ENCODE measurements at places on chromosomes 16 and 17.

- no peak for DNase-seq
These were observed 2.0 kb downstream of the RNF40 start for GRCh38 chr16:30764086-30764485.

DNA sequence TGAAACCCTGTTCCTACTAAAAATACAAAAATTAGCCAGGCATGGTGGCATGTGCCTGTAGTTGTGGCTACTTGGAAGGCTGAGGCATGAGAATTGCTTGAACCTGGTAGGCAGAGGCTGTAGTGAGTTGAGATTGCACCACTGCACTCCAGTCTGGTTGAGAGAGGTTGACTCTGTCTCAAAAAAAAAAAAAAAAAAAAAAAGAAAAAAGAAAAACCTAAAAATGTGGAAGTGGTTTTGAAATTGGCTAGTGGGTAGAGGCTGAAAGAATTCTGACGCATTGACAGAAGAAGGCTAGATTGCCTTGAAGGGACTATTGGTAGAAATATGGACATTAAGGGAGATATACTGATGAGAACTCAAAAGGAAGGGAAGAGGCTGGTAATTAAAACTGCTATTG is 33.6 kb upstream of the CPPED1 start:
- DNase-seq: no peak

GRCh38 chr17:72511242-72511641 is 390.4 kb downstream of the SOX9 start:
- no peak for DNase-seq

GRCh38 chr17:3693829-3694231 is 2.1 kb downstream of the P2RX5 start:
- no peak for DNase-seq

DNA sequence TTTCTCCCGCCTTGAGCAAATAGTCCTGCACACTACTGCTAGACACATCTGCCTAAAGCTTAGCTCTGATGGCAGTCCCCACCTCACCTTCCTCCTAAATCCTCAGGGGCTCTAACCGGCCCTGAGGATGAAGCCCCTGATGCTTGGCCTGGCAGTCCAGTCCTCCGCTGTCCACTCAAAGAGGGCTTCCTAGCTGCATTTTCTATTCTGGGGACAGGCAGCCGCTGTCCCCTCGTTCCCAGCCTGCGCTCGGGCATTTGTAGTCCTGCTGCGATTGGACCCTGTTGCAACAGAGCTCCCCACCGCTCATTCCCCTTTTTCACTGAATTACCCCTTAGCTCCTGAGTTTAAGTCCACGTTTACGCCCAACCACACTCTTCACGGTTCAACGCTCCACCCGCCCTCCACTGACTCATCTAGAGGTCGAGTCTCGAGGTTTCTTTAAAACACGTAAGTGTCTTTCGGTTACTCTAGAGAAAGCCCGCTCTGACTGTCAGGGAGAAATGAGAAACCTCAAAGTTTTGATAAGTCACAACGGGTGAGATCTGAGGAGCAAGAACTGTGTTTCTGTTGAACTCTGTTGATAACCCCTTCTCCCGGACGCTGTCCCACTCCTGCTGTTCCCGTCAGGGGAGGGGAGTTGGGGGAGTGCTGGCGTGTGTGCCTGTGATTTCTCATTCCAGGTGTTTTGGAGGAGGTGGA is 4.5 kb downstream of the CCR7 start:
- DNase-seq: no peak

DNA sequence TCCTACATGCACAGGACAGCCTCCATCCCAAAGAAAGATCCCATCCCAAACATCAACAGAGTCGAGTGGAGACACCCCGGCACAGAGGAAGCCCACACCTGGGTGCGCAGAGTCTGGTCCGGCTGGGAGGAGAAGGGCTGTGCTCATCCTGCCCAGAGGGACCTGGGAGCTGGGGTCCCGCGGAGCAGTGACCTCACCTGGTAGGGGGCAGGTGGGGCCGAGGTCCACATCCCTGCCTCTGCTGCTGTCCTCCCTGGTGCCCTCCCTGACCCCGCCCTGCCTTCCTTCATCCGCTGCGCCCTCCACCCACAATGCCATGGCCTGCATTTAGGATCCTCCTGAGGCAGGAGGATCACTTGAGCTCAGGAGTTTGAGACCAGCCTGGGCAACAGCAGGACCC is 2.9 kb downstream of the C16orf90 start:
- DNase-seq: no peak

DNA sequence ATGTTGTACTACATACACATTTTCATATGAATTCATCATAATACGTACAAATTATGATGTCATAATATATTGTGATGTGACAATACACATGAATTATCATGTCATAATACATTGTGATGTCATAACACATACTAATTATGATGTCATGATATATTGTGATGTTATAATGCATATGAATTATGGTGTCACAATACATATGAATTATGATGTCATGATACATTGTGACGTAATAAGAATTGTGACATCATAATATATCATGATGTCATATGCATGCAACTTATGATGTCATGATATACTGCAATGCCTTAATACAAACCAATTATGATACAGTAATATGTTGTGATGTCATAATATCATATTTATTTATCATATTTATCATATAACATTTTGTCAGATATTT is 2074.3 kb downstream of the TP53TG3F start:
- DNase-seq: no peak

DNA sequence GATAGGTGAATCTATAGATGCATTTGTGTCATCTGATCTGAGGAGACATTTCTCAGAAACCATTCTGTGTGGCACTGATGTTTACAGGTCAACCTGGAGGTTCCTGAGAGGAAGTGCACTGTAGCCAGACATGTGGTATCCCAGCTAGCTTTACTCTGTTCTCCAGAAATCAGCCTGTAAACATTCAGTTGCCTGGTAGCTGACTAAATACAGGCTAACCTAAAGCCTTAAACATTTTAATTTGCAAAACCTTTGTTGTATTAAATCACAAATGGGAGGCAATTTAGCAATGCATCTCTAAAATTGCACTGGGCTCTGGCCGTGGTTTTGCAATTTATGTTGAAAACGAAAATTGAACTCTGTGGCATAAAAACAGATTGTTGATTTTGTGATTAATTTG is 207.6 kb downstream of the FTO start:
- no peak for DNase-seq

- DNase-seq: no peak
These were observed 253.2 kb upstream of the IRX5 start for GRCh38 chr16:54677308-54677950.

DNA sequence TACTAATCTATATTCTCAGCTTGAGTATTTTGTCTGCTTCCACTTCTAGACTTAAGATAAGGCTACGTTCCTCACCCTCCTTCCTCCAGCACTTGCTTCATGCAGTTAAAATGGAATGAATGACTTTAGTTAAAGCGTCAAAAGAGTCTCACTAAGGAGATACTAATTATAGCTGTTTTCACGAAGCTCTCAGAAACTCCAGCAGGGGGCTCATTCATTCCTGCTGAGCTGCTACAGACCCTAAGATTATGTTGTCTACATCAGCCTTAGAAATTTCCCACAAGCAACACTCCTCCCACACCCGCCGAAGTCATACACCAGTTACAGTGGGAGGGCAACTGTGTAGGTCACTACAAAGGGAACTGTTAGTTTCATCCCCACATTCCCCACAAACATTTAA is 57.0 kb upstream of the KIFC3 start:
- DNase-seq: no peak

DNA sequence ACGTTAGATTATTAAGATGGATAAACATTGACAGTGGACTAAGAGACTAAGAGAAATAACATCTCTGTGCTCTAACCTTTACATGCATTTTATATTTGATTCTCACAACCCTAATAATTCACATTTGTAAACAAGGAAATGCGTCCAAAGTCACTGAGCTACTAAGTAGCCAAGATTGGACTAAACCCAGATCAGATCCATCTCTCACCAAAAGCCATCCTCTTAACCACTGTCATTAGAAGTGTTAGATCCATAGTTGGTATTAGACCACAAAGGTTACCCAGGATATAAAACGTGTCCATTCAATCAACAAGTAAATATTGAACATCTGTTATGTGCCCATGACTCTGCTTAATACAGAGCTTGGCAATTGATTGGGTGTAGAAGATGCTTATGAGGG is 5.2 kb downstream of the HSD17B2 start:
- no peak for DNase-seq

DNA sequence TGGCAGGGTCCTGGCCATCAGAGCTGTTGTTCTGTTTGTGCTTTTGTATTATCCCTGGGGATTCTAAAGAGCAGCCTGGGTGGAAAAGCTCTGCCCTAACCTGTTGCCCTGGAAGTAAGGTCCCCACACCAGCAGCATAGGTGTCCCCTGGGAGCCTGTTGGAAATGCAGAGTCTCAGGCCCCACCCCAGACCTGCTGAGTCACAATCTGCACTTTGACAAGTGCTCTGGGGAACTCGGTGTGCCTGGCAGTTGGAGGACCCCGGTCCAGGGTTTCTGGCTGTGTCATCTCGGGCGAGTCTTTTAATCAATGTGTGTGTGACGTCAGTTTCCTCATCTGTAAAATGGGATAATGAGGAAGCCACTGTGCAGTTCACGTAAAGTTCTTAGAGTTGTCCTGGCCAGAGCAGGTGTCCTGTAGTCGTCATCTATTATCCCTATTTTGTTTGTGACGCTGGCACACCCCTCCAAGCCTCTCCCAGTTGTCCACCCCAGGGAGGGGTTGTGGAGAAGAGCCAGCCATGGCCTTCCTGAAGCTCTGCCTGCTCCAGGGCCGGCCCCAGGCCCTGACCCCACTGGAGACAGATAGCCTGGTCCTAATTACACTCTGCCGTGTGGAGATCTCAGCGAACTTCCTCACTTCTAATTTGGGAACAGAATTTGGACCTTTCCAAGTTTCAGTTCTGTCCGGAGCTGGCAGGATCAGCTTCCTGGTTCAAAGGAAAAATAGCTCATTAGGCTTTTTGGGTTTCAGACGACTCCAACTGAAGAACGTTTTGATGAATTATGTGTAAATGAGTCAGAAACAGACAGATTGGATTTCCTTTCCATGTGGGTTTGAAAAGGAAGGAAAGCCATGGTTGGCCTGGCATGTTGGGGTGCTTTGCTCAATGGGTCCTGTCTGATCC is 295.7 kb upstream of the FOXF1 start:
- no peak for DNase-seq

DNA sequence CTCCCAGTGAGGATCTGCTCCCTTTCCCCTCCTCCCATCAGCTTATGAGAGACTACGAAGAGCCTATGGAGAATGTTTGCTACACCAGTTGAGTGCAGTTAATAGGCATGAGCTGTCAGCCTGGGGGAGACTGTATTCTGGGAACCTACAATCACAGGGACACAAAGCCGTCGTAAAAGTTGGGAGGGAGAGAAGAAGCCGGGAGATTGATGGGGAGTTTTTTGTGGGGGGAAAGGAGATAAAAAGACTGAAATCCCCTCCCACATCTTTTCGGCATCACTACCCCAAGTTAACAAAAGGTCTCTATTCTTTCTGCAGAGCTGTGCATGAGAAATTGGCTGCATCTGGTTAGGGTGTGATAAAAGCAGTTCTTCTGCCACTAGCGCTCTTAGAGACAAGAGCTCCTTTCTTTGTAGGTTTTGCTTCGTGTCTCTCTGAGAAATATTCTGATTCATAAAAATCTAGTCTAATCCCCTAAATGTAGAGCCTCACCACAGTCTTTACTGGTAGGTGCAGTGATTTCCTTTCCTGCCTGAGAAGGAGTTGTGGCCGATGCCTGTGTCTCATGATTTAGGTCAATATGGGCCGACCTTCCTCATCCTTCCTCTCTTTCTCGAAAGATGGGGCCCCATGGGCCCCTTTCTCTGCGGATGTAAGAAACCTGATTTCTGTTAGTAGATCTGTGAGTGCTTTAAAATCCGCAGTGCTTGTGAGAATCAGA is 77.4 kb downstream of the BPTF start:
- no peak for DNase-seq

DNA sequence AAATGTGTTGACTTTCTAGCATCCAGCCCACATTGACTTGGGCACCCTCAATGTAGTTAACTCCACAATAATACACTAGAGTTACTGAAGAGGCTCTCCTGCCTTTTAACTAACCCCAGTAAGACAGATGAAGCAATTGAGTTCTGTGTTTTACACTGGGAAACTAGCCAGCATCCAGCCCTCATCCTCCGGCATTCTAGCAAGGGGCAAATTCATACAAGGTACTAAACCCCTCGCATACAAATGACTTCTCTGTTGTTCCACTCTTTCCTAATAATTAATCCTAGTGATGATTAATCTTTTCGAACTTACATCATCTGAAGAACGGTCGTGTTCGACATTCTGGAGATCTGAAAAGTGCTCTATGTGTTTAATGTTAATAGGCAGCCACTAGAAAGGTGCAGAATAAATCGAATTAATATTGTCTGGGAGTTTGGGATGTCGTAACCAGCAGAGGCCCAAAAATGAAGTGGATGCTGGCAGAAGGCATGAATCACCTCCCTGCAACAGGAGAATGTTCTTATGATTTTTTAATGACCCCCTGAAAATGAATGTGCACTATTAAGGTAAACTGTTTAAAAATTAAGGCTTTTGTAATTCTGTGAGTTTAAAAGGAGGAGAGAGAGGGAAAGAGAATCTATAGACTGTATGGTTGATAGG is 249.4 kb downstream of the SNX29 start:
- peak; percentile 60 for DNase-seq

- DNase-seq: no peak
These were observed 12.1 kb upstream of the CD300LD start for GRCh38 chr17:74604200-74604599.

- DNase-seq: no peak
These were observed 17.5 kb upstream of the PABPN1L start for GRCh38 chr16:88883946-88884345.

DNA sequence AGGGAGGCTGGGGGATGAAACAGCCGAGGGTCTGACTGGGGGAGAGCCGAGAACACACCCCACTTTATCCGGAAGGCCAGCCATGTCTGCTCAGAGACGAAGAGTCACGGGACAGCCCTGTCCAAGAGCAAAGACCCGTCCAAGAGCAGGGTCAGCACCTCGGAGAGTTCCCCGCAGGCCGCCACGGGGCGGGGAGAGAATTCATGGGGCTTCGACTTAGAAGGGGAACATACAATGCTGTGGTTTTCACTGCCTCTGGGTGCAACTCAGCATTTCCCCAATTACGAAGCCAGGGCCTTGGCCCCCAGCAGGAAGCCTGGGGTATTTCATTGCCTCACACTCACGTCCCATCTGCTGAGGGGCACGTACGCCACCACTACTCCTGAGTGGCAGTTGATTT is 59.3 kb downstream of the JPH3 start:
- DNase-seq: no peak

DNA sequence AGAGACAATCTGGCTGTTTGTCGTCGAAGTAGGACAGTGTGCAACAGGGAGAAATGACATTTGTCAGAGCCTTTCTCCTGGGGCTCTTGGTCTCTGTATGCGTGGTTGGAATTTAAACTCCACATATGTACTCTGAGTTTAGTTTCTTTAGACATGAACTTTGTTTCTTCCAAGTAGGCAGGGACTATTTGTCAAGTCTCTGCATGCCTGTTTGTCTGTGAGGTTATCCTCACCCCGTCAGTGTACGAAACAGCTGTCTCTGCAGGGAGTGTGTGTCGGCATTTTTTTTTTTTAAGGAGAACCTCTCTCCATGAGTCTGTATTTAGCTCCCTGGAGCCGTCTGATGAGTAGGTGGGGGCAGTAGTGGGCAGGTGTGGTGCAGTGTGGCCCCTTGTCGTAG is 29.7 kb downstream of the NDEL1 start:
- no peak for DNase-seq

All from retinal pigment epithelial cell (primary cell).